ENCODE measurements at places on chromosomes 1 and 21.

DNA sequence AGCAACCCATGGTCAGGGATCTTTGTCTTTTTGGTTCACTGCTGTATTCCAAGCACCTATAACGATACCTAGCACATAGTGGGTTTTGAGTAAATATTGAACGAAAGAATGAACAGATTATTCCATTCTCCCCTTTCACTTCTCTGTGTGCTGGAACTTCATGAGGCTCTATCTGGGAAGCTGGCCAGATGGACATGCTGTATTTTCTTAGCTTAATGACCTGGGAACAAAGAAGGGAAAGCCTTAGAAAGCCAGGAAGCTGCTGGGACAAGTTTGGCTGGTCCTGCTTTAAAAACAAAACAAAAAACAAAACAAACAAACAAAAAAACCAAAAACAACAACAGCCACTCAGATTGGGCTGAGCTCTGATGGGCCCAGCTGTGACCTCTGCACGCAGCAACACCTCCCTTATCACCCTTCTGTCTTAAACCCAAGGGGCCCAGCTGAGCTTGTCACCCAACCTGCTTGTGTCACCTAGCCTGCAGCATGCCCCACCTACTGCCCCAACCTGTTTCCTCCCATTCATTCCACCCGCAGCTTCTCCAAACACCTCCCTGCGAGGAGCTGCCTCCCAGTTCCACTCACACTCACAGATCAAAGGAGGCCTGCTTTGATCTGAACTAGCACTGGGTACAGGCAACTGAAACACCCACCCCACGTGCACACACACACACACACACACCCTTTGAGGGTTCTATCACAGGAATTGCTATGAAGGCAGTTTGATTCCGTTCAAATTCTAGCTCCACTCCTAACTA is 37.1 kb downstream of the SLC30A1 start:
- DNase-seq, result no peak

- no peak for DNase-seq
These were observed 1.9 kb downstream of the CHIT1 start for GRCh38 chr1:203227371-203228083.

DNA sequence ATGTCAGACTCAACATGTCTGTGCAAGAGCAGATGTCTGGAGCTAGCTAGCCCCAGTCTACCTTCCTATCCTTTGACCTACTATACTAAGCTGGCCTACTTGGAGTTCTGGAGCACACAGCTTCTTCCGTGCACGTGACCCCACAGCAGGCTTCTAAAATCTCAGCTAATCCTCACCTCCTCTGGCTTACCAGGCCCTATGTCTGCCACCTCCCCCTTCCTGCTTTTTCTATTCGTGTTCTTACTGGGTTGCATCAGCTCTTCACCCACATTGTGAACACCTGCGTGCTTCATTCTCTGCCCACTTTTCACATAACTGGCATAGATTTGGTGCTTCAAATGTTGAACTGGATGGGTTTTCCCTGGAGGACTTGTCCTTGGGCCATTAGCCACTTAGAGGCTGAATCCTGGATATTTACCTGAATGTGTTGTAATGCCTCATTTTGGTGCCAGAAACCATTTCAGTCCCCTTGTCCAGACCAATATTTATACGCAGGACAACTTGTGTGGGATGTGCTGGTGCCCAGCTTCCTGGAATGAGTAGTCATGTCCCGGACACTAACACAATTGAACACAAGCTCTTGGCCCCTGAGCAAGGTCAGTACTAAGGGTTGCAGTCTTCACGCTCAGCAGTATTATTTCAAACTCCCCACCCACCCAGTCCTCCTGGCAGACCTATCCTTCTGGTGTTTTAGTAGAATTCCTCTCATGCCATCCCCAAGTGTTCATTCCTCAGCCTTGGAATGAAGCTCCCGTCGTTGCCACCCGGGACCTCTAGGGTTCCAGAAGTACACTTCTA is 24.0 kb downstream of the TENT5C start:
- no peak for DNase-seq

- DNase-seq, result no peak
These were observed 5.3 kb downstream of the TNFRSF14 start for GRCh38 chr1:2561446-2561845.

- no peak for DNase-seq
These were observed 240.4 kb downstream of the SDCCAG8 start for GRCh38 chr1:243496187-243496646.

DNA sequence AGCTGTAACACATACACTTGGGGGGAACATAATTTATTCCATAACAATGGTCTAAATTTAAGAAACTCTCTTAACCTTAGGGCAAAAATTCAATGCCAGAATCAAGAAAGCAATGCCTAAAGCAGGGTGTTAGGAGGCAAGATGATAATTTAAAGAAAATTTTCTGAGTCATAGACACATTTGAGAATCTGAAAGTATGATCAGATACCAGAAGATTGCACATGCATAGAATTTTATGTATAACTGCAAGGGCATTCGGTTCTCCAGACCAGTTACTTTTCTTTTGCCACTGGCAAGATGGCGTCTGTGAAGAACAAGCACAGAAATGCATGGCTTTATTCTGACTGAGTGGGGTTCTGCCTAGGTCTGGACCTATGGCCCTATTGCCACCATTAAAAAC is 64.4 kb upstream of the IPO9 start:
- DNase-seq, result no peak

- no peak for DNase-seq
These were observed 26.9 kb upstream of the H6PD start for GRCh38 chr1:9207715-9208114.

GRCh38 chr1:119550381-119550780 is 43.4 kb downstream of the HSD3B1 start:
- no peak for DNase-seq

DNA sequence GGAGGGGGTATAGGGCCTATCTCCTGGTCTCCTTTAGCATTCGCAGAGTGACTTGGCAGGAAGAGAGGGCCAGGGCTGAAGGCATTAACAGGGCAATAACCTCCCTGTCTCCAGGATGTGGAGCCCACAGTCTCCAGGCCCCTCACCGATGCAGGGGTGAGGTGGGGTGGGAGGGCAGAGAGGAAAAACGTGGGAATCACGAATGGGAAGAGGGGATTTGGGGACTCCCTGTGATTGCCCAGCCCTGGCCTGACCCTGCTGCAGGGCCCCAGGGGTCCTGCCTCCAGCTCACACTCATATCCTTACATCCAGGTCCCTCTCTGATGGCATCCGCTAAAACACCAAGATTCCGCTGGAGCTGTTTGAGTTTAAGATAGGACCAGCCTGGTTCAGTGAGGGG is 14.6 kb downstream of the TFAP2E start:
- DNase-seq, result no peak

DNA sequence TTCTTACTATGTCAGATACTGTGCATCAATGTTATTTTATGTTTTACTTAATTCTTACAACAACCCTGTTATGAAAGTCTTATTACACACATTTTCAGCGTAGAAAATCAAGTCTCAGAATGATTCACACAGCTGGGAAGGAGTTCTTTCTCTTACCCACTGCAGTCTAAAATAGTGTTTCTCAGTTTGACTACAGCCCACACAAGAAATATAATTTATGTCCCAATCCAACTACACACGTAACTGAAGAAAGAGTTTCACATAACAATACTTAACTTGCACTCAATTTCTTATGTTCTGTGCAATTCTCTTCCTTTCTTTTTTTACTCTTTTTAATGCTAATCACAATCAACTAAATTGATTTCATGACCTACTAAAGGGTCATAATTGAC is 252.8 kb upstream of the ADGRL2 start:
- DNase-seq, result no peak

DNA sequence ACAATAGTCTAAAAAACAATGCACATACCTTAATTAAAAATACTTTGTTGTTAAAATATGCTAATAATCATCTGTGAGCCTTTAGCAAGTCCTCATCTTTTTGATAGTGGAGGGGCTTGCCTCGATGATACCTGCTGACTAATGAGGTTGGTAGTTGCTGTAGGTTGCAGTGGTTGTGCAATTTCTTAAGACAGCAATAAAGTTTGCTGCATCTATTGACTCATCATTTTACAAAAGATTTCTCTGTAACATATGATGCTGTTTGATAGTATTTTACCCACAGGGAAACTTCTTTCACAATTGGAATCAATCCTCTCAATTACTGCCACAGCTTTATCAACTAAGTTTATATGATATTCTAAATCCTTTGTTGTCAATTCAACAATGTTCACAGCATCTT is 7.6 kb downstream of the C1orf87 start:
- no peak for DNase-seq

DNA sequence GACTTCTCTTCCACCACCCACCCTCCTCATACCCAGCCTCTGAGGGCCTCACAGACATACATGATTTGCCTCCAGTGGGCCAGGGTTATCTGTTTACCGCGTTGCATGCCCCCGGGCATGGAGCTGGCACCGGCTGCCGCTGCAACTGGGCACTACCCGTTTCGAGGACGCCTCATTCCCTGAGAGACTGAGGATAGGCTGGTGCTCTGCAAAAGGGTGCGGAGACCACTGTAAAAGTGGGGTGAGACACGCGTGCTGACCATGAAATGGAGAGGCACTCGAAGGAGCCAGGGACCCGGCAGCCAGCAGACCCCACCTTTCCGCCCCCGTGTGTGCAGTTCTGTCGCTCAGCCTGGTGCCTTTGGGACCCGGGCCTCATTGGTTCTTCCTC is 20.6 kb downstream of the TP73 start:
- no peak for DNase-seq

DNA sequence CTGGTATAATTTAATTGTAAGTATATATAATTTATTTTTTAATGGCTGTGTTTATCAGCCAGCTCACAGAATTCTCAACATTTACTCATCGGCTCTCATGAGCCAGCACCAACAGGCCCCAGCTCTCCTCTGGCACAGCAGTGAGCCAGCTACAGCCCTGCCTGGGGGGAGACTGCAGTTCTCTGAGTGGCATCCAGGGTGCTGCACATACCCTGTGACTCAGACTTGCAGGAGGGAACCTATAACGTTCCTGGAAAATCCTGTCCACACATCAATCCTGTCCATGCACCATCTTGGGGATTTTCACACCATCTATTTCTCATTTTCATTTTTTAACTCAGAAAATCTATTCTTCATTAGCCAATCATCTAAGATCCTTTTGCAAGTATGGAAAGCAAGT is 36.5 kb downstream of the FHAD1 start:
- no peak for DNase-seq

- peak; percentile 34 for DNase-seq
These were observed 34.1 kb downstream of the OR2G3 start for GRCh38 chr1:247639381-247639981.

GRCh38 chr21:41817228-41817627 is 50.4 kb upstream of the RIPK4 start:
- no peak for DNase-seq
